ENCODE measurements at places on chromosomes 1 and 21.

DNA sequence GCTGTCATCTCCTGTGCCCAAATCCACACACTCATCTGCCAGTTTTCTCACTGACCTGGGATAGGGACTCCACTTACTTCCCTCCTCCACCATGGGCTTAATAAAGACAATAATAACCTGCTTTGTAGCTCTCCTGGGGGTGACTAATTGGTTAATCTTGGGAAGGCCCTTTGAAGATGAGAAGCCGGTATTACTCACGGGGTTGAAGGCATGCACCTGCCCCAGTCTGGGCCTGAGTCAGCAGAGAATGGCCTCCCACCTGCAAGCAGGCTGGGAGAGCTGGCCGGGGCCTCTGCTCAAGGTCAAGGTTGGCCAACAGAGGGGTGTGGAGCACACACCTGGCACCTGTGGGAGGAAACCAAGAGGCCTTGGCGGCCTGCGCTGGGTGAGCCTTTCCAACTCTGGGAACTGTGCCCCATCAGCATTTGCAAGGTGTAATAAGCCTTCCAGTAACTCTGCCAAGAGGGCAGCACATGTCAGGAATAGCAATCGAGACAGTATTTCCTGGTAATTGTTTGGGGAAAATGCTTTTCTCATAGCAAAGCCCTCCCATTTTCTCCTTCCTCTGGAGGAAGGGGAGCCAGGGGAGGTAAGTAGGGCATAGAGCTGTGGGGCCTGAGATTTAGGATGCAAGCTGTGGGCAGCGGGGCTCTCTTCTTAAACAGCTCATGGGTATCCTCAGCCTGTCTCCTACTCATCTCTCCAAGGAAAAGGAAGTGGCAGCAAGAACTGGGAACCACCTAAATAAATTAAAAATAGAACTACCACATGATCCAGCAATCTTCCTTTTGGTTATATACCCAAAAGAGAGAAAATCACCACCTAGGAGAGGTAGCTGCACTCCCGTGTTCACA lies 49.0 kb downstream of the TOMM20 start:
- DNase-seq, result no peak

- DNase-seq, result no peak
Observed at GRCh38 chr1:153610334-153610733, 2.6 kb downstream of the S100A16 start.

- no peak for DNase-seq
Observed at GRCh38 chr21:44082648-44083440, 24.4 kb upstream of the PWP2 start.

GRCh38 chr1:25117233-25117823 lies 115.0 kb downstream of the SYF2 start:
- DNase-seq, result no peak

DNA sequence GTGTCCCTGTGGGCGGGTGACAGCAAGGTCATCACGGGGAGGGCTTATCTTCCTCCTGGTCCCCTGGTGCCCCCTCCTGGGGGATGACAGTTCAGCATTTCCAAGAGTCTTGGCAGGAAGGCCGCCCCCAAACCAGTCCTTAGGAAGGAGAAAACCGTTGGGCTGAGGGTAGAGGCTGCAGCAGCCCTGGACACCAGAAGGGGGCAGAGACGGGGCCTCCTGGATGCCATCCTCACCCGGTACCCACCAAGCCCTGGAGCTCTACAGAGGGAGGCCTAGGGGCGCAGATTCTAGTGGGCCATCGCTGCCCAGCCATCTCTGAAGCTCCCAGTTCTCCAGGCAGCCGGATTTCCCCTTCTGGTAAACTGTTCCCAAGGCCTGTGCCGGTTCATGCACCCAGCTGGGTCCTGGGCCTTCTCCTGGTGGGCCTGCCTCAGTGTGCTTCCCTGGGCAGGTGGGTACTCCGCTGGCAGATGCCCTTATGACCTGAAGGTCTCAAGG lies 14.8 kb upstream of the ZNF669 start:
- no peak for DNase-seq

- no peak for DNase-seq
Observed at GRCh38 chr1:67094191-67094590, 40.2 kb upstream of the SLC35D1 start.

GRCh38 chr1:152227310-152227928 lies 3.4 kb upstream of the HRNR start:
- DNase-seq, result no peak

- DNase-seq, result no peak
Observed at GRCh38 chr1:235073331-235073967, 55.2 kb downstream of the TOMM20 start.

GRCh38 chr1:12127206-12127810 lies 39.5 kb upstream of the TNFRSF1B start:
- DNase-seq, result no peak

- no peak for DNase-seq
Observed at GRCh38 chr1:114641377-114641776, 28.5 kb downstream of the DENND2C start.

- DNase-seq, result no peak
Observed at GRCh38 chr1:150008699-150009098, 1.8 kb downstream of the OTUD7B start.

GRCh38 chr1:172376431-172376830 lies 44.1 kb upstream of the C1orf105 start:
- no peak for DNase-seq

DNA sequence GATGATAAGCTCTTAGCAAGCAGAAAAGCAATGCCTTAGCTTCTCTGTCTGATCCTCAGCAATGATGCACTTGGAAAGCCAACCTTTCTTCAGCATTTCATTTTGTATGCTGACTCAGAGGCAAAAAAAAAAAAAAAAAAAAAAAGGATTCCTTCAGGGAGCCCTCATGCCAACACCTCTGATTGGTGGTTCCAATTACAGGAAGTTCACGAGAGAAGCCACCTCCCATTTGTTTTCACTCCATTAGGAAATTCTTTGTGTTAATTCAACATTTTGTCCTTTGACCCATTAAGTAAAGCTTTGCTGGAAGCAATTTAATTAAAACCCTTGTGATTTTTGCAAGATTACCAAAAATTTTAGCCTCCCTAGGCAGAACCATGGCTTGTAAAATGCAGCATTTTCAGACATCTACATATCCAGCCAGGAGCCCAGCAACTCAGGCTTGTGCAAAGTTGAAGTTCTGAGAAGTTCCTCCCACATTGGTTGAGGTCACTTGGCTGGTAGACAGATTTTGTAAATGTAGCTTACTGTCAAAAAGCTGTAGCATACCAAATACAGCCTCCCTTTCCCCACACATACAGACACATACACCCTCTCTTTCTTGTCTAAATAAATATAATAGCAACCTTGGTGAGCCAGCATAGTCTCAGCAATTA lies 27.1 kb upstream of the VTCN1 start:
- no peak for DNase-seq

GRCh38 chr1:89780721-89781120 lies 40.1 kb upstream of the LRRC8D start:
- DNase-seq, result no peak

DNA sequence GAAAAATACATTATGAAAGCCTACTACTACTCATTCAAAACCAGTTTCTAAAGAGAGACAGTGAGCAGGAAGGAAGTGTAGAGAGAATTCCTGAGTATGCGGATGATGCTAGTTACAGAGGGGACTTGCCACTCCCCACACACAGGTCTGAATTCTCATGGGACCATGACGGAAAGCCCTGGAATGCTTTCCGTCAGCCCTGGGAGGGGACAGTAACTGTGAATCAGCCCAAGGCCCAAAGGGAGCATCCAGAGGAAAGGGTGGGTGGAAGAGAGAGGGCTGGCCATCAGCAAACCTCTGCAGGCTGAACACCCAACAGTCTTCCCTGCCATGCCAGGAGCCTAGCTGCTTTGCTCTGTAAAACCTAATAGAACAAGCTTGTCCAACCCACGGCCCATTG lies 36.4 kb downstream of the RCSD1 start:
- no peak for DNase-seq

- no peak for DNase-seq
Observed at GRCh38 chr1:87644033-87644578, 315.4 kb downstream of the LMO4 start.

DNA sequence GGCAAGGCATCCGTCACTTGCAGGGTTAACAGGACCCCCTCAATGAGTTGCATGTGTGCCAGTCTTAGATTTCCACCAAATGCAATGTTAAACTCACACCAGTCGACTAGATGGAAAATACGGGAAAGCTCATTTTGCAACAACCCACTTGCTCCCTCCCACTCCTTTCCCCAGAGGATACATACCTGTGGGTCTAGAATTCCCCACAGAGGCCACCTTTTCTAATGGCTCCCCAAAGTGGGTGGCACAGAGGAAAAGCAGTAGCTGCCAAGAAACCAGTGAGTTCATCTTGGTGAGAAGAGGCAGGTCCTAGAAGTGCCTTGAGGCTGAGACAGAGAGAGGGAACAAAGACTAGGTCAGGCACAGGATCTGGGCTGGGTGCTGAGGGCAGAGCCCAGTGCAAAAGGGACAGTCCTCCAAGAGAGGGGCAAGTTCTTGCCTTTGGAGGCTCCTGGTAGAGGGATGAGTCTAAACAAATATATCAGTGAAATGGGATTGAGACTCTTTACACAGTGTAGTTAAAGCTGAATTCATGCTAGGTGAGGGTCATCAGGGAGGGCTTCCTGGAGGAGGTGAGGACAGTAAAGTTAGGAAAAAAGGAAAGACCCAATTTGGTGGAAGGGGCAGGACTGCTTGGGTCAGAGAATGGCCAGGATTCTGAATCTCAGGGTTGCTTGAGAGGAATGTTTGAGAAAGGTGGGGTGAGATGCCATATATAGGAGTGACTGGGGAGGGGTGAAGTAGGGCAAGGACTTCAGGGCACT lies 3.5 kb downstream of the KISS1 start:
- no peak for DNase-seq

DNA sequence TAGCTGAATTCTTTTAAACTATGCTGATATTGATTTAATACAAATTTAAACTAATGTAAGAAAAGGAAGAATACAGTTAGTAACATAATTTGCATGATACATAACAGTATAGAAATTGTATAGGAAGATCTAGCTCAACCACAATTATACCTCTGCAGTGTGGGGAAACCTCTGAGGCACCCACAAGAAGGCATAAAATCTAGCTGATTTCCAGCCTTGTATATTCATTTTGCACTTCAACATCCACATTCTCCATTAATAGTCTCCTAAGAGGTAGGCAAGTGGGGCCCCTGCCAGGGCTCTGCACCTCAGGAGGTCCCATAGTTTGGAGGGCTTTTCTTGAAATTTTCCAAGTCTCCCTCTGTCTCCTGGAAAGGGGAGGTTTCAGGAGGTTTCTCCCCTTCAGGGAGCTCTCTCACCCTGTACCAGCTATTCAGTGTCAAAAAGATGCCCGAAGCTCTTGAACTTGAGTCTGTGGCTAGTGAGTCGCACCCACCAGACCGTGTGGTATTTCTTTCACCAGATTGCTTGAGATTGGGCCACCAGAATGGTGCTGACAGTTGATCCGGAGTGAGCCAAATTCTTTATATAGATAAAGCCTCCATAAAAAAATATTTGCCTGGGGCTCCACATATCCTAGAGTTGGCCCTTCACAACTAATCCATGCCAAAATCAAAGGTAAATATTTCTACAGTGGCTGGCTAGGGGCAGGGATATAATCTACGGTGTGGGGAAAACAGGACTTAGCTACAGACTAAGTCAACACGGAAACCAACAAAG lies 108.2 kb downstream of the TIAM1 start:
- no peak for DNase-seq

- DNase-seq, result no peak
Observed at GRCh38 chr21:41877901-41878830, 978 bp downstream of the PRDM15 start.

GRCh38 chr1:212583643-212584042 lies 24.9 kb upstream of the ATF3 start:
- DNase-seq, result no peak

DNA sequence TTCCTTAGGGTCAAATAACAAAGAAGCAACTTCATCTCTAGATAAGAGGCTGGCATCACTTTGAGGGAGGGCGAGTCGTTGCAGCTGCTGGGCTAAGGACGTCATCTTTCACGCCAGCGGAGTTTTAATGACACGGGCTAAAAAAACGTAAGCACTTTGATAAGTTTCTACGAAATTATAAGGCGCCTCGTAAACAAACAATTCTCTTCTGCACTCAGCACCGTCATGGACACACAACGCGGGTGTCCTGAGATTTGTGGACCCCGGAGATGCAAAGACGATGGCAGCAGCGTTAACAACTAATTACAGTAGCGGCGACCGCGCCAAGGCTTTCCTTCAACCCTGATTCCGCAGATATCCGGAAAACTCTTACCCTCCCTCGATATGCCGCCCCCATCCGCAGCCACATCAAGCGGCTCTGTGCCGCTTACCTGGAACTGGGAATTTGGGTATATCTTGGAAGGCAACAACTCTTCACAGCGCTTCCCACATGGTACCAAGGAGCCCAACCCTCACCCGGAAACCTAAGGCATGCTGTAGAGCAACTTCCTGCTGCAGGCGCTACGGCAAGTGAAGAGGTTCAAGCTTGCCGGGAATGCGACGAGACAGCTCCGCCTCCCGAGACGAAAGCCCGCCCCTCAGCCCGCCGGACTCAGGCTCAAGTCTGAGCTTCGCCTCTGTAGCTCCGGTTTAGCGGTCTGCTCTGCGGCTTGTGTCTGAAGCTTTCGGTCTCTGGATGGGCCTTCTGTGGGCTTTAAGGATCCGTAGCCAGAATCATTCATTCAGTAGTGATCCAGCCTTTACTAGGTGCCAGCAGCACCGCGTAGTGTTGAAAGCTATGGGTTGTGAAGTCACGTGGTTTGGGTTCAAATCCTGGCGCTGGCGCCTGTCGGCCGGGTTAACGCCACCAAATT lies at the start of gene HEATR1:
HEATR1 (minus strand) TSS at position 526 of the 914 bp plus-strand sequence; CDS start at position 105, 421 bp downstream.
- DNase-seq, result peak; percentile 65

GRCh38 chr1:162147760-162148159 lies 78.3 kb downstream of the NOS1AP start:
- no peak for DNase-seq

- DNase-seq, result no peak
Observed at GRCh38 chr1:223010582-223011504, 132.2 kb downstream of the TLR5 start.

- DNase-seq, result no peak
Observed at GRCh38 chr21:34938089-34938764, 110.9 kb downstream of the RUNX1 start.

GRCh38 chr1:116376729-116377086 lies 3.7 kb downstream of the ATP1A1 start:
- DNase-seq, result no peak

DNA sequence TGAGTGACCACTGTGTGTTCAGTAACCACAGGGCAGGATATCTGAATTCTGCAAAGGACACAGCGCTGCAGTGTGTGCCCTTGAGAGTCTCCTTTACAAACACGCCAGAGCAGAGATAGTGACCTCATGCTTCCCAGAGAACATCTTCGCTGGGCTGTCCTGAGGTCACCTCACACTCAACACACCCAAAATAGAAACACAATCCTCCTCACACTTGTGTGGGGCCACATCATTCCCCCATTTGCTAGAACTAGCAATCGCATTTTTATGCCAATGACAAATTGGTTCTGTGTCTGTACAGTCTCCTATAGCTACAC lies 140.1 kb upstream of the NRIP1 start:
- DNase-seq, result no peak

- DNase-seq, result no peak
Observed at GRCh38 chr1:176785791-176786190, 322.8 kb downstream of the PAPPA2 start.

Measured in activated T-helper 1 cell treated with Interleukin-2 at 50 U/mL for 16 hours (primary cell).